ENCODE measurements at places on chromosomes 3 and 15. TPM values are rescaled to one million over a fixed set of nuclear protein-coding genes. Genes with fewer than 3 reads are reported as not detected.

The HTR3E gene
- total RNA-seq, result not detected

The TRPM1 gene
- total RNA-seq, result not detected

The SOX14 gene
- total RNA-seq, result not detected

The ARGFX gene
- not detected for total RNA-seq

The SLC22A13 gene
- not detected for total RNA-seq

The LRRK1 gene
- 20.1 TPM for total RNA-seq

The SELENOT gene
- 103 TPM for total RNA-seq

The PAK6 gene
- total RNA-seq, result 0.19 TPM

The A4GNT gene
- total RNA-seq, result not detected

The NCBP2 gene
- total RNA-seq, result 47.6 TPM

The ZXDC gene
- total RNA-seq, result 7.6 TPM

The LTF gene
- not detected for total RNA-seq

Data from A549 treated with CpdA at 1 μM for 4 hours (cell line).